ENCODE measurements at places on chromosomes 6 and 20.

- no peak for DNase-seq
These were observed 24.8 kb downstream of the PTCHD4 start for GRCh38 chr6:48086187-48086586.

- DNase-seq: peak; percentile 80
These were observed 2.3 kb downstream of the CCND3 start for GRCh38 chr6:41939176-41939847.

- DNase-seq: no peak
These were observed 43.1 kb upstream of the BEND6 start for GRCh38 chr6:56911847-56912246.

DNA sequence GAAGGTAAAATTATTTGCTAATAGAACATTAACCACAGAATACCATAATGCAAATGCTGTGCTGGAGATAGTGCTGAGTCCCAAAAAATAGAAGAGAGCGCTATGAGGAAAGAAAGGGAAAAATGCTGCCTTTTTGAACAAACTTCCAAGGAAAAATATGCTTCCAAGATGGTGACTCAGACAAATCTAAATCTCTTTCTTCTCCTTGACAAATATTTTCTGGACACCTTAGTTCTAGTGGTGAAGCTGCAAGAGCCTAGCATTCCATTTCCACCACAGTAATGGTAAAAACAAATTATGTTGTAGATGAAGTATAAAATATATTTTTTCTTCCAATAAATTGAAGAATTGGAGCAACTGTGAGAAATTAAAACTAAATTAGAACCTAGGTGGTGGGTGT lies 155.6 kb upstream of the TBX18 start:
- DNase-seq: no peak

- DNase-seq: no peak
These were observed 35.8 kb upstream of the TPD52L1 start for GRCh38 chr6:125117818-125118217.

DNA sequence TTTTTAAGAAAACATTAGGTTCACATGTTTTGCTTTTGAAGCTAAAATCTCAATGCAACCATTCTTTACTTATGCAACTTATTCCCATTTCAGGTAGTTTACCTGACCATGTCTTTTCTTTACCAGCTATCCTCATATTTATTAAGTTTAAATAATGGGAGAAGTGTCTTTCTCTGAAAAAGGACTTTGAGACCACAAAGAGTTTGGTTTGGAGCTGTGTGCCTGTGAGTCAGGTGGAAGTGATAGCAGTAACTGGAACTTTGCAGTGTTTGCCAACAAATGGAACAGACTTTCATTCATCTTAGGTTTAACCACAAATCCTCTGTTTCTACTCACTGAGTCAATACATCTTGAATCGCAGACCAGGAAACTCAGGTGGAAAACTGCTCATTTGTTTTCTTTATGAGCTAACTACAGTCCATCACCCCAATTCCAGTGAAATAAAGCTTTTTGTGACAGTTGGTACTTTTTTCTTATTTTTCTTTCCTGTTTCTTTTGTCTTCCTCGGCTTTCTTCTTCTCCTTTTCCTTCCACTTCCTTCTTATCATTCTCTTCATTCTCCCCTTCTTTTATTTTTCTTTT lies 148.3 kb upstream of the RIN2 start:
- DNase-seq: no peak

- DNase-seq: no peak
These were observed 3.0 kb downstream of the SRC start for GRCh38 chr20:37348792-37349516.

DNA sequence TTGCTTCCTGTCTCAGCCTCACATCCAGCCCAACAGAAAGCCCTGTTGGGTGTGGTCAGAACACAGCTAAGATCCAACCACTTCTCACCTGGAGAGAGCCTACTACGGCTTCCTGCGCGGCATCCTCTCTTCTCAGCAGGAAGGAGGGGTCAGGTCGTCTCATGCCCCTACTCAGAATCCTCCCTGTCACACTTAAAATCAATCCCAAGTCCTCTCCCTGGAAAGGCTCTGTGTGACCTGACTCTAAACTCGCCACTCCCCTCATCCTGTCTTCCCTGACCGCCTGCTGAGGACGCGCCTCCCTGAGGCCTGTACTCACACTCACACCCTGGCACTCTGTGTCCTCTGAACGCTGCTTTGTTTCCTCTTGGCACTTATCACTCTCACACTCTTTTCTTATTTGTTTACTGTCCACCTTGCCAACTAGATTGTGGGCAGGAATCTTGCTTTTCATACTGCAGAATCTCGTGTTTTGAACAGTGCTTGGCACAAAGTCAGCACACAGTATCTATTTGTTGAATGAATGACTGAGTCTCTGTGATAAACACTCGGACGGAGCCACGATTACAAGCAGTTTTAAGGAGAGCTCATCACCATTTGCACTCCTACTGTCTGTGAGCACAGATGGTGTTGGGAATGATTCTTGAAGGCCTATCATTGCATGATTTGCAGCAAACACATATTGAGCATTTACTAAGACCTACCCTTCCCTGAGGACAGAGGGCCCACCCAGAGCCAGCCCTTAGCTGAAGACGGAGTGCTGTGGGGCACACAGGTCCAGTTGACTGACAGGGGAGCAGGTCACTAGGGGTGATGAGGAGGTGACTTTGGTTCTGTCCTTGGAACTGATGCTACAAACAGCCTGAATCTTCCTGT lies 18.7 kb downstream of the RAB5IF start:
- DNase-seq: no peak

GRCh38 chr20:47040506-47041125 lies 146.0 kb downstream of the EYA2 start:
- DNase-seq: no peak

- DNase-seq: no peak
These were observed 251.0 kb downstream of the UST start for GRCh38 chr6:148997865-148998264.

GRCh38 chr6:110613356-110613755 lies 136.9 kb upstream of the SLC22A16 start:
- no peak for DNase-seq

GRCh38 chr6:12379181-12379580 lies 89.0 kb downstream of the EDN1 start:
- no peak for DNase-seq

- no peak for DNase-seq
These were observed 36.5 kb downstream of the LAMP5 start for GRCh38 chr20:9550871-9551270.

DNA sequence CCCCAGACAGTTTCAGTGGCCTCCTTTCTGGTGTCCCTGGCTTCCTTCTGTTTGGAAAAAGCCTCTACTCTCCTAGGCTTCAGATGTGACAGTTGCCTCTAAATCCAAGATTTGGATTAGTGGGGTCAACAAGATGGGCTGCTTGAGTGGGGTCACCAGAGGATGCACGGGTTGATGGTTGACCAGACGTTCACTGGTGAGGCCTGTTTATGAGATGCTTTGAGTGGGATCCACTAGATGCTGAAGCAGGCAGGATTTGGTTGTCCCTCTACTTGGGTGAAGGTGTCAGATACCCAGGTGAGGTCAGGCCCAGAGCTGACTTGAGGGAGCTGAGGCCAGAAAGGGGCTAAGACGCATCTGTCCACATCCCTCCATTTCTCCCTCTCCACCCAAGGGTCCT lies 8.1 kb upstream of the DLGAP4 start:
- DNase-seq: no peak

- no peak for DNase-seq
These were observed 172.0 kb downstream of the ZDHHC14 start for GRCh38 chr6:157552820-157553485.

DNA sequence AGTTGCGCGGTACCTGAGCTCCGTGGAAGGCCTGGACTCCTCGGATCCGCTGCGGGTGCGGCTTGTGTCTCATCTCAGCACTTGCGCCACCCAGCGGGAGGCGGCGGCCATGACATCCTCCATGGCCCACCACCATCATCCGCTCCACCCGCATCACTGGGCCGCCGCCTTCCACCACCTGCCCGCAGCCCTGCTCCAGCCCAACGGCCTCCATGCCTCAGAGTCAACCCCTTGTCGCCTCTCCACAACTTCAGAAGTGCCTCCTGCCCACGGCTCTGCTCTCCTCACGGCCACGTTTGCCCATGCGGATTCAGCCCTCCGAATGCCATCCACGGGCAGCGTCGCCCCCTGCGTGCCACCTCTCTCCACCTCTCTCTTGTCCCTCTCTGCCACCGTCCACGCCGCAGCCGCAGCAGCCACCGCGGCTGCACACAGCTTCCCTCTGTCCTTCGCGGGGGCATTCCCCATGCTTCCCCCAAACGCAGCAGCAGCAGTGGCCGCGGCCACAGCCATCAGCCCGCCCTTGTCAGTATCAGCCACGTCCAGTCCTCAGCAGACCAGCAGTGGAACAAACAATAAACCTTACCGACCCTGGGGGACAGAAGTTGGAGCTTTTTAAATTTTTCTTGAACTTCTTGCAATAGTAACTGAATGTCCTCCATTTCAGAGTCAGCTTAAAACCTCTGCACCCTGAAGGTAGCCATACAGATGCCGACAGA lies 9.9 kb downstream of the HEY2 start:
- no peak for DNase-seq

DNA sequence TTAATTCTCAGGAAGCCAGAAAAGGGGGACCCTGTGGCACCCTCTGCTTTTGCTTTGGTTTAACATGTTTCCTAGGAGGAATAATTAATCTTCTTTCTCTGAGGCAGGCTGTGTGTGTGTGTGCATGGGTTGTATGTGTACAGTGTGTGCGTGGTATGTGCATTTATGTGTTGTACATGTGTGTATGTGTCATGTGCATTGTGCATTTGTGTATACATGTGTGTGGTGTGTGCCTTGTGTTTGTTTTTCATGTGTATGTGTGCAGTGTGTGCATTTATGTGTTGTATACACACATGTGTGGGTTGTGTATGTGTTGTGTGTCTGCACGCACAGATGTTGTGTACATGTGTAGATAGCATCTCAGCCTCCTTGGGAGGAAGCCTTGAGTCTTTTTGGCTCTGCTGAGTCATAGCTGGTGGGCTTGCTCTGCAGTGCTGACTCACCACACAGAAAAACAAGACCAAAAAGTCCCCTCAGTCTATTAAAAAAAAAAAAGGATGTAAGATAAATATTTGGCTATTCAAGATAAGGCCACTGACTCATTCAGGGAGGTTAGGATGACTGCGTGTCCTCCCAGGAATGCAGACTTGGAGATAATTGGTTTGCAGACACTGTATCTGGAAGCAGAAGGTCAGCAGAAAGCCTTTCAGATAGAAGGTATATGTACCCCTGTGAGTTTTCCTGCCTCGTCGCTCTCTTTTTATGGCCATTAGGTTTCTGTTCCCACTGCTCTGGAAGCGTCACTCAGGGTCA lies 58.6 kb downstream of the SYNJ2 start:
- peak; percentile 5 for DNase-seq

DNA sequence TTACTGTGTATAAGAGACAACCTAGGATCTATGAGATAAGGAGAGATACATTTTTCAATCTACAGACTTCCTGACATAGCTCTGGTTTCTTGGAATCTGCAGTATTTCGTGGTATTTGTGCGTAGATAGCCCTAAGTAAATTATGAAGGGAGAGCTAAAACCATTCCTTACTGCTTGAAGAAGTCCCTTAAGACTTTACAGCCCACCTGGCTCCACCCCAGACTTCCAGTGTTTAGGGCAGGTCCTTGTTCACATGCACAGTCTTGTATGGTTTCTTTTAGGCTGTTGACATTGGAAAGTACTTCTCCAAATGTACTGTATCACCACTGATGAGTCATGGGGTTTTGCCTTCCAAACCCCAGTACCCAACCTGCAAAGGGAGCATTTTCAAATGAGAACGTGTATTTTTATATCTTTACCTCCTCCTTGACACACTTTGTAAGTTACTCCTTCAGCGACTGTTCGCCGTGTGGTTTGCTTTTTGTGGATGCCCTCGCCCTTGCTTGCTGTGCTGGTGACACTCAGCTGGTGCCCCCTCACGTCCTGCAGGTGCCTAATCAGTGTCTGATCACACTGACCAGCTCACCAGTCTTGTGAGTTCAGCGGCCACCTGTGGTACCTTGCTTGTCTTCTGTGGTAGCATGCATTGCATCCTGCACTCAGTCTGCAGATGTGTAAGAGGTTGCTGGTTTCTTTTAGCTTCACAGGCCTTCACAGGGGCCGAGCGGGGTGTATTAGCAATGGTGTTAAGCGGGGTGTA lies 73.3 kb downstream of the IGF2R start:
- DNase-seq: no peak

DNA sequence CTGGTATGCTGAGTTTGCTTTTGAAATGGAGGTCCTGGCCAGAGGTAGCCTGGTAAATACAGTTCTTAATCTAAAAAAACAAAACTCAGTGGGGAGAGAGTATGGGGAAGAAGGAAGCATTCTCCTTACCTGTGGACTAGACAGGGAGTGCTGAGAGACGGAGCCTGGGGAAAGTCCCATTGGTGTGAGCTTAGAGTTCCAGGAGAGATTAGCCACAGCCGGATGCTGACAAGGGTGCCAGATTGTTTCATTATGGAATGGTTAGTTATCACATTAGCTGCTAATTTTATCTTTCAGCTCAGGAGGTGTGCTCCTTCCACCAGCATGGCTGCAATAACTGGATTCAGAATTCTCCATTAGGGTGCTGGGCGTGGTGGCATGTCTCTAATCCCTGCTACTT lies 75.9 kb downstream of the RREB1 start:
- no peak for DNase-seq

GRCh38 chr20:49785852-49786175 lies 26.8 kb upstream of the SLC9A8 start:
- DNase-seq: no peak

DNA sequence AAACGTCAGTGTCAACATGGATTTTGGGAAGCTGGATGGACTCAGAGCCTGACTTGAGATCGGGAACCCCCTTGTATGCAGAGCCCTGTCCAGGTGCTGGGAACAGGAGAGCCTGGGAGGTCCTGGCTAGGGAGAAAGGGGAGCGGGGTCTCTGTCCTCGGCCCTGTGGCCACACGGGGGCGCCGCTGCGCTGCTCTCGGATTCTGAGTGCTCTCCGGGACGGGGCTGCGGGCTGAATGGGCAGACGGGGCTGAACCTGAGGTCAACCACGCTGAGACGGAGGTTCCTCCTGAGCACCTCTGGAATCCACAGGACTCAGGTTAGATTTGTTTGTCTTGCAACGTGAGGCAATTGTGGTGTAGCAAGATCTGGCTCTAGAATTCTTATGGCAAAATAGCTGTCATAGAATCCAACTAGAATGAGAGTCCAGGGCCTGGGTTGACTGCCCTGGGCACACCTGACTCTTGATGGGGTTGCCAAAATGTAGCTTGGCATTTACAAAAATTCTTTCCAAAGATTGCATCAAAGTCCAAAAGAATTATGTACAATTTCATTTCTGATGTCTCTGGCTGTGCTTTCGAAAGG lies 20.6 kb upstream of the HLA-F start:
- DNase-seq: peak; percentile 74

GRCh38 chr6:84526631-84527030 lies 237.8 kb downstream of the TBX18 start:
- no peak for DNase-seq

DNA sequence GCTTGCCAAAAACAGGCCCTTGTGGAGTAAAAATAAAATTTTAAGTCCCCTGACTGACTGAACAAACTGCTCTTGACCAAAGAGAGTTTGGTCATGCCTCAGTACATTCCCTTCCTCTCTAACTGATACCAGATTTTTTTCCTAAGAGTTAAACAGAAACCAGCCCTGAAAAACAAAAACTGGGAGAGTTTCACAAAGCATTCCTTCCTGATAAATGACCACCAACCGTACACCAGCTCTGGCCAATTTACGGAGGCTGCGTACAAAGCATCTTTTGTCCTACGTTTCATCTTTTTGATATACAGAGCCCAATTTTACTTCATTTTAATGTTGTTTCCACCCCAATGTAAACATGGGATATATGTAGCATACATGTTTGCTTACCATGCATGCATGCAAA lies 477.4 kb upstream of the HTR1E start:
- no peak for DNase-seq

Measured in lower lobe of right lung (tissue), 2 donors.